ENCODE measurements at places on chromosomes 3 and 15.

DNA sequence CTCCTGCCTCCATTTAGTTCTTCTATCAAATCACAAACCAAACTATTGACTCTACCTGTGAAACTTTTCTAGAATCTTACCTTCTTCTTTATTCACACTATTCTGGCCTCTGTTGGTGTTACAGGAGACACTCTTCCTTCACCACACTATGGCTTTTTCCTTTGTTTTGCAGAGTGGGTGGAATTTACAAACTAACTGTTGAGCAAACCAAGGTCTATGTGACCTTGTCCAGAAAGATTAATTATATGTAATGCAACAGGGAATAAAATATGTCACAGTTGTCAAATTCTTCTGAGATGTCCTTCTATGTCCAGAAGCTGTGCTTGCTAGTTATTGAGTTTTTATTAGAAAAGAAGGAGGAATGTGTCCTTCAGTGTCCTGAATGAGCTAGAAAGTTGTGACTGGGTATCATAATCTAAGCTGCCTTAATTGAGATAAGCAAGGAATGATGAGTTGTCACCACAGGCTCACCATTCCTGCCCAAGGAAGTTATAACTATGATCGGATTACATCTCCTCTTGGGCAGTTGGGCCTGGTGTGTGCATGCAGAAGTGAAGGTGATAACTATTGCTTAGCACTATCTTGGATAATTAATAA, 21.7 kb downstream of the ARL14 start:
- DNase-seq, result no peak

- no peak for DNase-seq
These were observed 27.3 kb downstream of the NEO1 start for GRCh38 chr15:73079565-73079964.

DNA sequence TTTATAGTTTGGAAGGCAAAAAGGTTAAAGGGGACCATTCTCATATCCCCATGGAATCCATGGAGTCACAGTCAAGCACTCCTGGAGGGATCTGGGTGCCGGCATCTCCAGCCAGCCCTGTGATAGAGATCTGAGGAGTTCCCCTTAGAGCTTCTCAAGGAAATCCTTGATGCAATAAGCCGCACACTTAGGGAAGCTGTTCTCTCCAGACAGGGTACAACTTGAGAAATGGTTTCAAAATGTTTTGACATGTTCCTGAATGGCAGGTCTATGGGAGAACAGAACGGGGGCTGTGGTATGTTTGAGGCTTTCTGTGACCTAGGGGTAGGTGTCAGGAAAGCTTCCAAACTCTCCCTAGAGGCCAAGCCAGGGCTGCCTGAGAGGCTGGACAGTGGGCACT, 292.9 kb downstream of the TLE3 start:
- DNase-seq, result no peak

DNA sequence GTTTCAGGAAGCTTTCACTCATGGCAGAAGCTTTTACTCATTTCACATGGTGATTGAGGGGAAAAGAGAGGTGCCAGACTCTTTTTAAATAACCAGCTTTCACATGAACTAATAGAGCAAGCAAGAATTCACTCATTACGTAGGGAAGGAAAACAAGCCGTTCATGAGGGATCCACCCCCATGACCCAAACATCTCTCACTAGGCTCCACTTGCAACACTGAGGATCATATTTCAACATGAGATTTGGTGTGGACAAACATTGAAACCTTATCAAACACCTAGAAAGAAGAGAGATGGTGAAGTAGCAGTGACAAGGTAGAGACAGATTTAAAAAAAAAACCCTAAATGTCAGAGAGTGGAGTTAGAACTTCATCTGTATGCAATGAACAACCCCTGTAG, 408.6 kb upstream of the PDZRN3 start:
- no peak for DNase-seq

- DNase-seq, result no peak
These were observed 153.0 kb upstream of the WNT5A start for GRCh38 chr3:55639896-55640765.

DNA sequence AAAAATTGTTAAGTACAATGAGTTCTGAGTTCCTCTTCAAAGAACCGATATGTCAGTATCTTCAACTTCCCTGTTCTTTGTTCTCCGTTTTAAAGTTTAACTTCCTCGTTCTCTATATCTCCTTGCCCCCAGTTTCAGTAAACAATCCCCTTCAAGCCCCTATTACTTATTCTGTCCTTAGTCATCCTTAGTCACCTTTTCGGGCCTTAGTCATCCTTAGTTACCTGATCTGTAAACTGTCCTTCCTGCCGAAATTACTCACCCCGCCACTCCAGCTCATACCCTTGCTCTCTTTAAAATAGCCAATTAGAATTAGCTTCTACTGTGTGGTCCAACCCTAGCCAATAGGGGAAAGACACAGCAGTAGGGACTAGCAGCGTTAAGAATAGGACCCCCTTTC, 1165.6 kb downstream of the NSUN3 start:
- no peak for DNase-seq

DNA sequence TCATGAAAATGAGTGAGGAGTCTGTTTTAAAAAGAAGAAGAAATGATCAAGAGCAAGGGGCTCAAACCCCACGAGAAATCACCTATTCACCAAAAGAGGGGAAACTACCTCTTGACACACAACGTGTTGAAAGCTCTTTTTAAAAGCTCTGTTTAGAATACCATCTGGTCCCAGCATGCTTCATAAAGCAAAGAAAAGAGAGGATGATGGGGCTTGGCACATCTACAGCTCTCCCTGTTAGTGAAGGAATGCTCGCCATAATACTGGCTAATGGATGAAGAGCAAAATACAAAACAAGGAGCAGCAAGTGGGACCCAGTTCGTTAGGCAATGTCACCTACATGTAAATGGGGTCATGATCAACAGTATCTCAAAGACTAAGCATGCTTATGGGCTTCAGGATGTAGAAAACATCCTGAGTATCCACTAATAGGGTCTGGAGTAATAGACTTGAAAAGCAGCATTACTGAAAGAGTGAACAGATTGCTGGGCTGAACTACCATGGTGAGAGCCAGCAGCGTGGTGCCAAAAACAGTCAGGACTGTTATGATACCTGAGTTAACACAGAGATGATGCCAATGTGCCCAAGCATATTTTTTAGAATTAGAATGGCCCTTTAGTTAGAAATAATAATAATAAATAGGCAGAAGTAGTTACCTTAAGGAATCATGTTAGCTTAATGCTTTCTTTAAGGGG, 159.7 kb upstream of the POU1F1 start:
- no peak for DNase-seq

- no peak for DNase-seq
These were observed 252.4 kb upstream of the CCDC54 start for GRCh38 chr3:107124885-107125284.

DNA sequence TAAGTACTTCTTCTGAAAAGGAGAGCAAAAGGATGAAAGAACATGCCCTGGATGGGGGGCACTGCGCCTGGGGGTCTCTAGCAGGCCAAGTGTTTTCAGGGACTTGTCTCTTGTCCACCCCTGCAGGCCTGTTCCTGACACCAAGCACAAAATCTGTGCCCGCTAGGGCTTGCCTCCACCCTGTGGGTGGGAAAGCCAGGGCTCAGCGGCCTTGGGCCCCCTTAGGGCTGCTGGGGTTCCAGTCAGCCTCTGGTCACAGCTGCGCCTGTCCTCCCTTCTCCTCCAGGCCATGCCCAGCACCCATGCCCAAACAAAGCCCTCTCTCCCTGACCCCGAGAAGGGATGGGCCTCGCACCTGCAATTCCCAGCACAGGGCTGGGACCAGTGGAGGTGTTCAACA, 71.1 kb upstream of the TRPM1 start:
- no peak for DNase-seq

- no peak for DNase-seq
These were observed 85.6 kb downstream of the LPP start for GRCh38 chr3:188239577-188239976.

- DNase-seq, result no peak
These were observed 375.1 kb upstream of the THBS1 start for GRCh38 chr15:39205506-39206371.

DNA sequence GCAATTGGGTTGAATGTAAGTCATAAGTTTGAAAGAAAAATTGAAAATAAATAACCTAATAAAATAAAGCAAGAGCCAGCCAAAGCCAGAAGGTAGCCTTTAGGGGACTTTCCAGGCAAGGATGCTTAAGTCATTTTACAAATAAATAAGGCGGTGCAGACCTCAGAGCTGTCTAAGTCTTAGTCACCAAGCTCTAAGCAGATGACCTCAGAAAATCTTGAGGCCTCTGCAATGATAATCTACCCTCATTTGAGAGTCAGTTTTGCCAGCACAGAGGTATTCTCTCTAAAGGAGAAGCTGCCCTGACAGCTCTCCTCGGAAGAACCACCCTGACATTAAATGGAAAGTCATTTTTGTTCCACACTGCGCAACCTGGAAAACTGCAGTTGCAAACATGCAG, 113.9 kb downstream of the OXNAD1 start:
- no peak for DNase-seq

- DNase-seq, result no peak
These were observed 26.0 kb downstream of the UBE2E1 start for GRCh38 chr3:23831517-23832394.

DNA sequence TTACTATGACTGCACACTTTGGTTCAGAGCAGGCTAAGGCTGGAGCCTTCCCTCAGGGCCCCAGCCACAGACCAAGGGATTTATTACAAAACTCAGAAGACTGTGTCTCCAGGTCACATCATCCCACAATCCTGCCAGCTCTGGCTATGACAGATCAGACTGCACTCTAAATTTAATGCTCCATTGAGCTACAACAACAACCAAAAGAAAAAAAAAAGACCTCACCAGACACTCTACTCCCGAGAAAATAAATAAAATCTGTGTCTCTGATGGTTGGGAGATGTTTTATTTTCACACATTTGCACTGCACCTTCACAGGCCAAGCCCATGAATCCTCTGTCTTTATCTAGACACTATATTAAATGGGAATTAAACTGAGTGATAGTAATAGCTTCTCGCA, 50.8 kb upstream of the CTNNB1 start:
- DNase-seq, result no peak

DNA sequence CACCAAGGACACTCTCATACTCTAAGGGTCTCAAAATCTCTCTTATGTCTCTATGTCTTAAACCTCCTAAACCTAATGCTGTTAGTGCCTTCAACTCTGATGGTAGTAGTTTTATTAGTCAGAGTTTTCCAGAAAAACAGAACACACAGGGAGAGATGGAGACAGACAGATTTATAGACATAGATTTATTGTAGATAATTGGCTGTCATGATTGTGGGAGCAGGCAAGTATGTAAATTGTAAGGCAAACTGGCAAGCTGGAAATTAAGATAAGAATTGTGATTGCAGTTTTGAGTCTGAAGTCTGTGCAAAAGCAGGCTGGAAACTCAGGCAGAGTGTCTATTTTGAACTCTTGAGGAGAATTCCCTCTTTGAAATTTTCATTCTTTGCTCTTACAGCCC, 96.3 kb upstream of the ROBO1 start:
- DNase-seq, result no peak

- no peak for DNase-seq
These were observed 23.5 kb downstream of the ANP32A start for GRCh38 chr15:68797191-68797590.

DNA sequence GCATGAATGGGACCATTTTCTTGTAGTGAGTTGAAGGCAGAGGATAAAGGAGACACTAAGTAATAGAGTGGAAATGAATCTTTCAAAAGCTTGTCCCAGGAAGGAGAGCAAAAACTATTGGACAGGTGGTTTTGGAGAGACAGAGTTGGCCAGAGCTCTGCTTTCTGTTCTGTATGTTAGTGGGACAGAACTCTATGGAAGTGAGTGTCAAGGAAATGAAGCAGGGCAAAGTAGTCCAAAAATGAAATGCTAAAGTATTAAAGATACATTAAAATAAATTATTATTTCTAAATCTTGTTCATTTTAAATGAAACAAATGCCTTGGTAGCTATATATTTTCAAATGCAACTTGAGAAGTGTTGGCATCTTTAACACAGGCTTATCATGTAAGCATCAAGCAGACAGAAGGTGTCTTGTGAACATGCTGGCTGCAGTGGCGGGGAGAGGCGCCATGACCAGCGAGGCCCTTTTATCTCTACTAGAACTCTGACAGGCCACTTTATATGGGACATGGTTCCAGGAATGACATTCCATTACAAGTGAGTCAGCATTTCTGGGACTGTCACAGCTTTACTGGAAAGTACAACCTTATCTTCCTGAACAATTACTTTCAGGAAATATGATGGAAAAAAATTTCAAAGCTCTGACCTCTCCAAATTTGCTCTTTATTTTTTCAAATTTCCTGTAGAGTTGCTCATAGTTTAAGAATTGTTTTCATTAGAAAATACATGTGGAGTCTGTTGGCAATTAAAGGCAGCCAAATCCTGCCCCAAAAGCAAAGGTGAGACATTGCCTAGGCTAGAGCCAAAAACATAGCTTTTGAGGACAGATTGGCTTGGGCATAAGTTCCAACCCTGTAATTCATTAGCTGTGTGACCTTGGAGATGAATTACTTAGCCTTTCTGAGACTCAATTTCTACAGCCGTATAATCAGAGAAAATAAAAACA, 106.5 kb downstream of the ECT2 start:
- no peak for DNase-seq

GRCh38 chr15:33068511-33068990, 126.0 kb downstream of the FMN1 start:
- peak; percentile 18 for DNase-seq

DNA sequence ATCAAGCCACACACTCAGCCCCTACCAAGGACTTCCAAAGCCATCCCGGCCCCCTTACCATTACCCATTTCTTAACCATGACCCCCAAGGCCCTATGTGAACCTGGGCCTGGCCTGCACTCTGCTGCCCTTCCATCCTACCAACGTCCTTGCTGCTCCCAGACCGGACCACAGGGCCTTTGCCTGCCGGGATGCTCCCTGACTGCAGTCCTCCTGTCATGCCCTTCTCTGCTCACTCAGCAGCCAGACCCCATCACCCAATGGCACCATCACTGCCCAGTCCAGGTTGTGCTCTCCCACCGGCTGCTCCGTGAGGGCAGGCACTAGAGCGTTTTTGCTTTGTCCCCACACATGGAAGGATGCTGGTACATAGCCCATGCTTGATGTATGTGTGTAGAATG, 73.7 kb downstream of the OCA2 start:
- no peak for DNase-seq

DNA sequence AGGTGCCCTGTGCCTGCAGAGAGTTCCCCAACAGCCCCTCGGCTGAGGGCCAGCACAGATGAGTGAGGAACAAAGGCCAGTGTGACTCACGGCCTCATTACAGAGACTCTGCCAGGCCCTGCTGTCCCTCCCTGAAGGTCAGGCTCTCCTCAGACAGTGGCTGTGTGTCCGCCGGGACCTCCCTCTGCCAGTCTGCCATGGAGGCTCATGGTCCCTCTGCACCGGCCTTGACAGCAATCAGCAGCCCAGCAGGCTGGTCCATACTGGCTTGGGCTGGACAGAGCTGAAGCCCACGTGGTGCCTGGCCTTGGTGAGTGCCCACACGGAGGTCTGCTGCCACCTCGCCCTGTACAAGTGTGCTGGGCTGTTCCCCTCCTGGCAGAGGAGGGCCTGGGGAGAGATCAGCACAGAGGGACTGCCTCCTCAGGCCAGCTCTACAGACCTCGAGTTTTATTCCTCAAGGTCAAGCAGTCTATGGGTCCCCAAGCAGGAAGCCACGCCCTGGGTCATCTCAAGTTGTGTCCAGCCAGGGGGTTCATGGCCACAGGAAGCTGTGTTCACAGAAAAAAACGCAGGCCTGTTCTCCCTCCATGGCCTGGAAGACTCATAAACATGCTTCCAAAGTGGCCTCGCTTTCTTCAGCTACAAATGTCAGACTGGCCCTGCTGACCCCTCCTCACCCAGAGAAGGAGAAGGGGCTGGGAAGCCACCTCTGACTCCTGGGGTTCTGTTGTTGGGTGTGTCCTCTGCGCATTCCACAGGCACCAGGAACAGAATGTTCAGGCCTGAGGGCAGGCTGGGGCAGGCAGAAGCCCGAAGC, 27.0 kb downstream of the SLC41A3 start:
- DNase-seq, result no peak
